ENCODE measurements at places on chromosomes 1 and 21.
A peak's percentile ranks its signal among the peaks of the same experiment; 100 is the strongest.

GRCh38 chr21:43812957-43813655, 23.7 kb downstream of the RRP1 start:
- DNase-seq, result no peak

DNA sequence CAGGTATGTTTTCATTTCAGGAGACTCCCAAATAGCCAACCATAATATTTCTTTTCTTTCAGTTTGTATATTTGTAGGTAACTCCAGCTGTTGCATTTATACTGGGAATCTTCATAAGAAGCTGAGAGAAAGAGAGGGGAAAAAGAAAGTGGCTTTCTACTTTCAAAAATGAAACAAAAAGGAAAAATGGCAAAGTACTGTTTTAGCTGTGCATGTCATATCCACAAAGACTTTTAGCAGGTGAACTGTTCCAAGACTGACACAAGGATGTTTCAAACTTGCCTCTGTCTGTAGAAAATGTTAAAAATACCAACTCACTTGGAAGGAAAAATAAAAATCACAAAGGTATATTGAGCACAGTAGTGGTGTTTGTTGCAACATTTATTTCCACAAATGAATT, 41.9 kb upstream of the CACYBP start:
- DNase-seq, result no peak

- peak; percentile 65 for DNase-seq
Measured at GRCh38 chr1:38834937-38835827, 24.4 kb downstream of the RRAGC start.

GRCh38 chr1:232287676-232288569, 342.0 kb downstream of the SIPA1L2 start:
- DNase-seq, result no peak

DNA sequence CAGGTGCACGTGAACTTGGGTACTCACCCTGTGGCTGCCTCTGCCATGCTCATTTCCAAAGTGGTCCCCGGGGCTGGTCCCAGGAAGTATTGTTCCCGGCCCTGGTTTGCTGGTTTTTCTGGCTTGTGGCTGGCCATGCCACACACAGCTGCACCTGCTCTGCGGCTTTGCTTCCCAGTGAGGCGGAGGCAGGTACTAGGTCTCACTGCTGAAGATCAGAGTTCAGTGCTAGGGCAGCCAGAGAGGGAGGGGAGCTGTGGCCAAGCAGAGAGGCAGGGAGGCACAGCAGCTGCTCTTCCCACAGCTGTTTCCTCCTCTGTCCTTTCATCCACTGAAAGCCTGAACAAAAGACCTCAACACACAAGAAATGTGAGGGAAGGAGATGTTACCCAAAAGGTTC, 30.5 kb downstream of the ENO1 start:
- DNase-seq, result no peak

DNA sequence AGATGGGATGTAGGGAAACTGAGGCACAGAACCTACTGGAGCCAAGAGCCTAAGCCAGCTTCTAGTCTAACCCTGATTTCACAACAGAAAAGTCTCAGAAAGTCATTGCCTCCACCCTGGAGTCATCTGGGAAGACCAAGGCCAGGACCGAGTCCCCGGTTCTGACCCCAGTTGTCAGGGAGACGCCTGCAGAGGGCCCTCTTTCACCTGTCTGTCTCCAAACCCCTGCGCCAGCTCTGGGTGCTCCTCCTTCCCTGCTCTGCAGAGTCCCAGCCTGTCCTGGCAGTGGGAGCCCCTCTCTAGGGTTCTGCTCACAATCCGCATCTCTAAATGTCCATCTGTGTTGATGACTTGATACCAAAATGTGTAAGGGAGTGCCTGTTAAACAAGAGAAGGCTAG, 149.7 kb downstream of the PGBD5 start:
- no peak for DNase-seq

GRCh38 chr1:48044311-48044710, 47.1 kb upstream of the TRABD2B start:
- DNase-seq, result no peak

DNA sequence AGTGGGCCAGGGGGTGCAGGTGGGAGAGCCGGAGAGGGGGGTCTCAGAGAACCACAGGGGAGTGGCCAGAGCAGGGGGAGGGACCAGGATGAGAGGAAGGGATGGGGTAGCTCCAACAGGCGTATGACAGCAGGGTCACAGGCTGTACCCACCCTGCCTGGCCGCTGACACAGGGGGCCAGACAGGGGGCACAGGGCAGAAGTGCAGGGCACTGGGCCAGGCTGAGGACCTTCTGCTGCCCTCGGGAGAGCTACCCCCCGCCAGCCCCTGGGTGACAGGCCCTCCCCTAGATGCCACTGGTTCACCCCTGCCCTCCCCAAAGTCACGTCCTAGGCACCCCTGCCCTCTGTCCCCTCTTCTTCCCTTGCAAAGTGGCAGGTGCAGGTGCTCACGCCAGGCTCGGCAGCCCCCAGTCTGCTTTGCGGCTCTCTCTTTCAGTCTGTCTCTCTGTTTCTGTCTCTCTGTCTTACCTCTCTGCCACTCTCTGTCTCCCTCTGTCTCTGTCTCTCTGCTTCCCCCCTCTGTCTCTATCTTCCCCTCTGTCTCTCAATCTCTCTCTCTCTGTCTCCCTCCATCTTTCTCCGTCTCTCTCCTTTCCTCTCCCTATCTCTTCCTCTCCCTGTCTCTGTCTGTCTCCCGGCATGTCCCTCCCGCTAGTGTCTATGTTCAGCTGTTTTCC, 48.5 kb downstream of the WNT9A start:
- no peak for DNase-seq

Data from cerebellum (tissue), 4 donors.